ENCODE measurements at places on chromosomes 2 and 18.

GRCh38 chr2:4635289-4635688, 931.9 kb downstream of the DCDC2C start:
- DNase-seq: no peak

GRCh38 chr2:240916571-240917008, 10.5 kb downstream of the CROCC2 start:
- no peak for DNase-seq

DNA sequence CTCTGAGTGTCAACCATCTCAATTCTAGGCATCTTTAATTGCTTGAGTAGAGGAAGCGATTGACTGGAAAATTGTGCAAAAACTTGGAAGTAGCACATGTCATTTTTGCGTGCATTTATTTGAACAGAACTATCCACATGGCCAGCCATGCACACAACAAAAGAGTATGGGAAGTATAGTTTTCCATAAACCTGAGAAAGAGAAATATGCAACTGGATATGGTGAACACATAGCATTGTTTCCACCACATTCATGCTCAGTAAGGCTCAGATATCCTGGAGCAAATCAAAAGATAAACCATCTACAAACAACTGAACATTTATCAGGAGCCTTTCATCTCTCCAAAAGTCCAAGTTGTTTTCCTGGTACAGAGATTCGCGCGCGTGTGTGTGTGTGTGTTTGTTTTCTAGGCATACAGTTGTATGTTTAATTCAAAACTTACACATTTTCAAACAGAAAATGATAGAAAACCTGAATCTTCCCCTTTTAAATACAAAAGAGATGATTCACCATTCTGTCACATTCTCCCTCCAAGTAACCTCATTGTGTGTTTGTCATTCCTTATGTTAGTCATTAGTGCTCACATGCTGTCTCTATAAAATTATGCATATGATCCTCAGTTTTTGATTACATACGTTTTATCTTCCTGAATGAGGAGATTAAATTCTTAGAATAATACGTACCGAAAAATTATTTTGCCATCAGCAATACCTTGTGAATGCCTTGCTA, 780.4 kb upstream of the NRXN1 start:
- DNase-seq: no peak

- no peak for DNase-seq
These were observed 123.5 kb downstream of the GLI2 start for GRCh38 chr2:120859128-120859527.

DNA sequence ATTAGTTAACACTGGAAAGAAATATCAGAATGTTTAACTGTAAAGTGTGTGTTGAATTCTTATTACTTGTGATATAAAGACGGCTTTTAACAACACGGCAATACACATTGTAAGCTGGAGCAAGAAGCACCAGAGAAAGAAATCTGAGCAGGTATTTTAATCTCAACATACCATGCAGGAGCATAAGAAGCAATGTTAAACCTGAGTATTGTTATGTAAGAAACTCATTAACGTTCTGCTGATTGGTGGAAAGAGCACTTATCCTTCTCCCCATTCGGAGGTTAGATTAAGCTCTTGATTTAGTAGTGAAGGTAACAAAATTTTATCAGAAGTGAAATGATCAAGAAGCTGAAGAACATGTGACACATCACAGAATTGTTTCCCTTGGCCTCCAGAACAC, 107.4 kb downstream of the EPC2 start:
- no peak for DNase-seq

DNA sequence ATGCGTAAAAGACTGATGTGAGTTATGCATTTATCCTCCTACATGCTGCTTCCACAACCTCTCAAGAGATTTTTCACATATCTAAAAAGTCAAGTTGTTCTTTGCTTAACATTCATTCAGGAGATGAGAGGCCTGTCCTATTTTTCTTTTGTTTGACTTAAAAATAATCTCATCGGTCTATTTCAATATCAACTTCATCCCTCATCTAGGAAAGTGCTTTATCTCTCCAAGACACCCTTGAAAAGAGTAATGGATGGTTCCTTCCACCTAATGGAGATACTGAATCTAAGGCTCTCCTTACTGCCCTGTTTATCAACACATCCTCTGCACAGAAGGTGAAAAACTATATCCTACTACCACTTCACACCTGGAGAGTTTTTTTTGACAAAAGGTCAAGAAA, 2.4 kb downstream of the NFE2L2 start:
- DNase-seq: no peak

DNA sequence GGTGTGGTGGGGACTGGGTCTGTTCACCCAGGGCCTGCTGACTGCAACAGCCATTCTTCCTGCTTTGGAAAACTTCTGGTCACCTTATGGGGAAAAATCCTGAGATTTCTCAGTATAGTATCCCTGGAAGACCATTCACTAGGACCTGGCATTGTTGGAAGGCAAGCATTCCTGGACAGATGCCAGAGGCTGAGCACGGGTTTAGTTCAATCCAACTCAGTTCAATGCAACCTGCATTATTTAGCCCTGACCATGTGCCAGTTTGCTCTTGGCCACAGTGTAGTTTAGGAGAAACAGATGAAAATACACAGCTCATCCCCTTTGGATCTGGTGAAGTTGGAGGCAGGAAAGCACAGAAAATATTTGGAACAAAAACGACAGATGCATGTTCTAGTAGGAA, 95.9 kb downstream of the LPIN1 start:
- no peak for DNase-seq

GRCh38 chr2:46146866-46147502, 150.2 kb upstream of the EPAS1 start:
- no peak for DNase-seq

GRCh38 chr2:46569061-46569560, 89.7 kb downstream of the TMEM247 start:
- DNase-seq: peak; percentile 62

DNA sequence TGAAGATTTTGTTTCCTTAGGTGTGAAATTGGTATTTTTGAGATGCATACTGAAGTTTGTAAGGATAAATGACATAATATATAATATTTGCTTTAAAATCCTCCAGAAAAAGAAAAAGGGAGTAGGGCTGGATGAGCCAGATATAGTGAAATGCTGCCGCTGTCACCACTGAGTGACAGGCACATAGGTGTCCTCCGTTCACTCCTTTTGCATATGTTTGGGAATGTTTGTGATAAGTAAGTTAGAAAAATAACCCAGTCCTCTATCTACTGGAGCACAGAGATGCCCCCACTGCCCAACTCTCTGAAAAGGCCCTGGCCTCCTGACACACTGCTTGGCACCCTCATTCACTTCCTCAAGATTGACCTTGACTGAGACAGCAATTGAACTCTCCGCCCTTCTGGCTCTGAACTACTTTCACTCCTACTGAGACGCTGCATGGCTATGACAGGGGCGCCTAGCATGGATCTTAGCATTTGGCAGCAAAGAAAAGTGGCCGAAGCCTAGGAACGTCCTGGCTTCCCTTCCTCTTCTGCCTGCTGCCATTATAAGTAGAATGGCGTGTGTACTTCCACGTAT, 10.1 kb downstream of the ID2 start:
- DNase-seq: no peak

GRCh38 chr18:57833441-57834101, 30.5 kb upstream of the ATP8B1 start:
- peak; percentile 40 for DNase-seq

DNA sequence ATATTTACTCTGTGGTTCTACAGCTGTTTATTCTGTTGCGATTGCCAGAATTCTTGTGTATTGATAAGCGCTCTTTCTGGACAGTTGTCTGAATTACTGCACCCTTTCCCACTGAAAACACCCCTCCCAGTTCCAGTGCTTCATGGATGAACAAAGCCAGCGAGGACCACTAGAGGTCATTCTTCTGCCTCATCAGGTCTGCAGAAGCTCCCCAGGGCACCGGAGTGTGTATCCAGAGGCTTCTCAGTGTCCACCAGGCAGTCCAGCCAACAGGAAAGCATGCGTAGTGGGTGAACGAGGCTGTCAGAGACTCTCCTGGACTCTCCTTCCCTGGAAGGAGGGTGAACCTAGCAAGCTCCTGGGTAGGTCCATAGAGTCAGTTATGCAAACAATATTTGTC, 40.6 kb upstream of the INHBB start:
- DNase-seq: no peak

GRCh38 chr18:58983260-58984155, 118.8 kb downstream of the ZNF532 start:
- DNase-seq: no peak

GRCh38 chr2:137888845-137889244, 75.4 kb upstream of the HNMT start:
- no peak for DNase-seq

DNA sequence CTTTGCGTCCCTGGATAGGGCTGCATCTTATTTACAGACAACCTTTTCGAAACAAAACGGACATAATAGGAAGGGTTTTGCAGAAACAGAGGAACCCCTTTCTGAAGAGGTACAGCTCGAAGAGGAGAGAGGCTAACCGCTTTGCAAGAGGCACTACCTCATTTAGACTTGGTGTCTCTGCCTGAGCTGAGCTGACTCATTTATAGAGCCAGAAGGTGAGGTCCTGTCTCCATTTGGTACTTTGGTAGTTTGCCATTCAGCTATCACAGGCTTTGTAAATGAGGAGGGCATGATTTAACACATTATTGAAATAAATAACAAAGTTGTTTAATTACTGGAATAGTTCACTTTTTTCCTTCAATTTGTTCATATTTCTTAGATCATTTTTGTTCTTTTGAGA, 2.2 kb upstream of the NXPH2 start:
- no peak for DNase-seq

DNA sequence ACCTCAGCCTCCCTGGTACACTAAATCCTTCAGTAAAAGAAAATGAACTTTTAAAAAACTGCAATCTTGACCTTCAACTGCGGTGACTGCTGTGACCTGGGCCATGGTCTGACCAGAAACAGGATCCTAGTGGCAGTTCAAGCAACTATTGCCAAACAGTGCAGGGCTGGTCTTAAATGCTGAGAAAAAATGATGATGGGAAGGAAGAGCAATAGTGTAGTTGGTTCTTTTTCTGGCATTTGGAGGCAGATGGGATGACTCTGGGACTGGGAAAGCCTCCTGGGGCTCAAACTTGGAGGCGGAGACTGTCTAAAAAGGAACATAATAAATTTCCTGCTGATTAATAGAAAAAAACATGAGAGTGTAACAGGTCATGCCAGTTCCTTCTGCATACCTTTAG, 45.4 kb downstream of the CHN1 start:
- no peak for DNase-seq

DNA sequence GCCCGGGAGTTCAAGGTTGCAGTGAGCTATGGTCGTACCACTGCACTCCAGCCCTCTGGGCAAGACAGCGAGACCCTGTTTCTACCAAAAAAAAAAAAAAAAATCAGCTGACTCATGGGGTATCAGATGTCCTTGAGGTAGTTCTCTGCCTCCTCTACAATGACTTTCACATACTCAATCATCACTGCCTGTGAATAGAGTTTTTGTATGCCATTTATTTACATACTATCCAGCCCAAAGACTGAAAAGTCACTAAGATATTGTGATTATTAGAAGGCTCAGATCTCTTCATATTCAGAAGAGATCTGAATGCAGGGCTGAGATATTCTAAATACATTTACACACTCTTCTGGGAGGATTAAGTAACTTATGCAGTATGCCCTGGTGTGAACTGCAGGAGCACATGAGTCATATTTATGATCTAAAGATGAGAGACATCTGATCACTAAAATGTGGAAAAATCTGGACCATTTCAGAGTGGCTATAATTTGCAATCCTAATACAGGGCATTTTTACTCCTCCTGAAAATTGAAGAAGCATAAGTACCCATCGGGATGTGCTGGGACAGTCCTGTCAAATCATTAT, 38.9 kb downstream of the KLF7 start:
- DNase-seq: no peak

GRCh38 chr2:69358914-69359313, 28.1 kb downstream of the GFPT1 start:
- DNase-seq: no peak

GRCh38 chr18:3367491-3368091, 82.4 kb upstream of the TGIF1 start:
- no peak for DNase-seq

DNA sequence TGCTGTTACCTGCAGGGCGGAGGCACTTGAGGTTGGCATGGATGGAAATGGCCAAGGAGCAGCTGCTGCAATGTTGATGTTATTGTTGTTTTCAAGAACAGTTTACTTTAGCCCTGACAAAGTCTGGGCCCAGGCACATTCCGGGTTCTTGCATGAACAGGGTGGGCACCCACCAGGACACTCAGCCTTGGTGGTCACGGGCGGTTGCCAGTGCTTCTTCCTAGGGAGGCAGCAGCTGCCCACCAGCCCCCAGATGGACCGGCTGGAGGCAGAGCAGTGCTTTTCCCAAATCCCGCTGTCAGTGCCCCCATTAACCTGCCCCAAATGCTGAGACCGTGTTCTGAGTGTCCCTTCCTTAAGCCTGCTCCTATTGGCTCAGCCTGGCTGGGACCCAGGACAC, 38.5 kb upstream of the B3GNT7 start:
- no peak for DNase-seq

DNA sequence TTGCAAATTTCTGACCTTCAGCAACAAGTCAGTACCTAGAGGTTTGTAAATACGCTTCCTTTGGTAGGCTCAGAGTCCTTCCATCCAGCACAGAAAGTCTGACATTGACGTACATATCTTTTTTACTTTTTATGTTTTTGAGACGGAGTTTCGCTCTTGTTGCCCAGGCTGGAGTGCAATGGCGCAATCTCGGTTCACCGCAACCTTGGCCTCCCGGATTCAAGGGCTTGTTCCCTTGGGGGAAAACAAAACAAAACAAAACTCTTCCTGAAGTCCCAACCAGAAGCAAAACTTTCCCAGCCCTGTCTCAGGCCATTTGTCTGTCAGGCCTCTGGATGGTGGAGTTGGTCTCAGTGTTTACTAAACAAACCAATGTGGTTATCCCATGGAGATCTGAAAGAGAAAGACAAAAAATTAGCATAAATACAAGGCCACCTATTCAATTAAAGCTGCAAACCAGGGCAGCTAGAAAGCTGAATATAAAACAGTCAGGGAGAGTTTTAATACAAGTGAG, 29.6 kb upstream of the ATL2 start:
- DNase-seq: no peak

DNA sequence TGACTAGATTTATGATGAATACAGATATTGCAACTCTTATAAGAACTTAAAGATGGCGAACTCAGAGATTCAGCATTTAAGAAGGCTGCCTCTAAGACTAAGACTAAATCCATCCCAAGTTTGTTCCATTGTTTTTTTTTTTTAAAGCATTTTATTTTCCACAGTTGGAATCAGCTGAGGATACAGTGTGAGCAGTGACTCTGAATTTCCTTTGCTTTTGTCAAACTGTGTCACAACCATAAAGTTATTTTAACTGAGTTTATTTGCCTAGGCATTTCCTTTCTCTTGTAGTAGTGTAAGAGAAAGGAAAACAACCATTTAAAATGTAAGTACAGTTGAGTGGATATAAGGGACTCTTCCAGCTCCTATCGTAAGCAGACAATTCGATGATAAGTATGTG, 63.9 kb downstream of the ZEB2 start:
- no peak for DNase-seq

DNA sequence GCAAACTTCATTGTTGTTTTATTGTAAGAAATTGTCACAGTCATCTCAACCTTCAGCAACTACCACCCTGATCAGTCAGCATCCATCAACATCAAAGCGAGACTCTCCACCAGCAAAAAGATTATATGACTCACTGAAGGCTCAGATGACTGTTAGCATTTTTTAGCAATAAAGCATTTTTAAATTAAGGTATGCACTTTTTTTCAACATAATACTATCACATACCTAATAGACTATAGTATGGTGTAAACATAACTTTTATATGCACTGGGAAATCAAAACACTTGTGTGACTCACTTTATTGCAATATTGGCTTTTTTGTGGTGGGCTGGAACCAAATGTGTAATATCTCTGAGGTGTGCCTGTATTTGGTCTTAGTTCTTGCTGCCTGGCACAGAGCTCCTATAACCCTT, 15.6 kb downstream of the SCN1A start:
- no peak for DNase-seq

- DNase-seq: peak; percentile 64
These were observed at the start of the genes COL4A3 and COL4A4 for GRCh38 chr2:227163998-227164762. Gene COL4A3, plus strand, starts transcription at chr2:227164624. Its CDS starts 103 bp downstream, at chr2:227164727. Gene COL4A4, minus strand, starts transcription at chr2:227164205. Its CDS starts 16,722 bp downstream, at chr2:227147483.

Data from GM20000 (cell line).